HuH-7.5 (cell line): ENCODE measurements at places on chromosomes 12 and 14.

GRCh38 chr12:123860377-123860776, 98.3 kb downstream of the DNAH10 start:
- DNase-seq: no peak

- no peak for DNase-seq
These were observed 60.6 kb downstream of the DAAM1 start for GRCh38 chr14:59249029-59249428.

- DNase-seq: no peak
These were observed 33.1 kb downstream of the CD9 start for GRCh38 chr12:6233121-6233971.

DNA sequence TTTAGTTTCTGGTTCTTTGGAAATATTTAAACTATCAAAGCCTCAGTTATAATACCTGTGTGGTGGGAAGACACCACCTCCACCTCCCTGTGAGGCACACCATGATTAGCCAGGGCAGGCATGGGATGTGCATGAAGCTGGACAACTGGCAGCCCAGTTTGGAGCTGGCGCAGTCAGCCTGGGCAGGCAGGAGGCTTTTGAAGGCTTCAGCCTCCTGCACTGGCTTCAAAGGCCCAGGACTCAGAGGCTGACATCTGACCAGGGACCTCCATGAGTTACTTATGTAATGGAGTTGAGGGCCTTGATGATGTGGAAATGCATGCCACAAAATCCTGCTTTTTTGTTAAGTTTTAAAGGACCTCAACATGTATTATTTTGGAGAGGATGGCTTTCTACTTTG, 30.3 kb downstream of the C14orf132 start:
- DNase-seq: no peak

DNA sequence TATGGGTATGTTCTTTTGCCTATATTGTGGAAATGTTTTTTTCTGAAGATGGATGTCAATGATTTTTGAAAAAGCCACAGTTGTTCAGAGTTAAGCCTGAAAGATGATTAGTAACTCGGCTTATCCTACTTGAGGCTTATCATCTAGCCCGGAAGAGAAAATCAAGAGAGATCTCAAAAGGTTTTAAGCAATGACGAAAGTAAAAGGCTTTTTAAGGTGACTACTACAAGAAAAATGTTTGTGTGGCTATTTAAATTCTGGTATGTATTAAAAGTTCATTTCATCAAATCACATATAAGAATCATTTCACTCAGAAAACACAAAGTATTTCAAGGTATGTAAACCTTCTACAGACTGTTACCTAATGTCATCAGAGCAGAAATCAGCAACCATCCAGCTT, 40.2 kb downstream of the HEATR5A start:
- no peak for DNase-seq

DNA sequence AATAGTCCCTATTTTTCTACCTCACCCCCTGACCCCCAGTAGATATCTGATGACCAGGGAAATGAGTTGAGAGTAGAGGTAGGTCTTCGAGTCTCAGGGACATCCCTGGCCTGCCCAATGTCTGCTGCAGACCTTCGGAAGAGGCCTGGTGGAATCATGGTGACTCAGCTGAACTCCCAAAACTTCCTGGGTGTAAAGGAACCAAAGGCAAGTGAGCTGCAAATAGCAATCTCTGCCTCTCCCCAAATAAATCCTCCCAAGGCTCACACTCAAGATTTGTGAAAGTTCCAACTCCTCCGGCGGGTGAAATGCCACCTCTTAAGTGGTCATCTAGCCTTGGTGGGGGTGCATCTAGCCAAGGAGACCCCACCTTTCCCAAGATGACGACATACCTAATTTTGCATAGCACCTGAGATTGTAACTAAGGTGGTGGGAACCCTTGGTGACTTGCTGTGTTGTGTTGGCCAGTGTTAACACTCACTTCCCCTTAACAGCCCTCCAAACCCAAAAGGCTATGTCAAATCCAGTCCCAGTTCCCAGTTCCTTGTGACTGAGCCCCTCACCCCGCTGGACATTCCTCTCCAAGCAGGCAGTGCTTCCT, 6.3 kb downstream of the ZFP36L1 start:
- DNase-seq: no peak

DNA sequence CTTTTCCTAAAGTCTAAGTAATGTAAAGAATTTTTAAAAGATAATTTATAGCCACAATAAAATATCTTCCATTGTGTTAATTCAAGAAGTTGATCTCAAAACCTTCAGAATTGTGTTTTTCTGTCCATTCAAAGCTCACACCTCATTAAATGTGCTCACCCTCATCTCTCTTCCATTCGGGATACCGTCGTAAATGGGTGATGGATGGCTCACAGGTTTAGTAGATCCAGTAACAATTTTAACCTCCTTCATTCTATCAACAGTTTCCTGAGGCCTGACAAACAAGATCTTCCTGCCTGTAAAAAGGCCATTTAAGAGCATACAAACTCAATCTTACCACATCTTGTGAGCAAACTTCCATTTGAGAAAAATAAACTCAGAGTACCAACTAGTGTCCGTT, 9.4 kb upstream of the FLRT2 start:
- DNase-seq: no peak

GRCh38 chr12:57135527-57136326, 7.4 kb downstream of the LRP1 start:
- DNase-seq: peak; percentile 4

GRCh38 chr12:1439687-1440086, 154.7 kb downstream of the FBXL14 start:
- no peak for DNase-seq
